ENCODE measurements at places on chromosomes 2 and 18.

GRCh38 chr2:161695225-161695624 lies 71.0 kb downstream of the SLC4A10 start:
- DNase-seq: no peak

DNA sequence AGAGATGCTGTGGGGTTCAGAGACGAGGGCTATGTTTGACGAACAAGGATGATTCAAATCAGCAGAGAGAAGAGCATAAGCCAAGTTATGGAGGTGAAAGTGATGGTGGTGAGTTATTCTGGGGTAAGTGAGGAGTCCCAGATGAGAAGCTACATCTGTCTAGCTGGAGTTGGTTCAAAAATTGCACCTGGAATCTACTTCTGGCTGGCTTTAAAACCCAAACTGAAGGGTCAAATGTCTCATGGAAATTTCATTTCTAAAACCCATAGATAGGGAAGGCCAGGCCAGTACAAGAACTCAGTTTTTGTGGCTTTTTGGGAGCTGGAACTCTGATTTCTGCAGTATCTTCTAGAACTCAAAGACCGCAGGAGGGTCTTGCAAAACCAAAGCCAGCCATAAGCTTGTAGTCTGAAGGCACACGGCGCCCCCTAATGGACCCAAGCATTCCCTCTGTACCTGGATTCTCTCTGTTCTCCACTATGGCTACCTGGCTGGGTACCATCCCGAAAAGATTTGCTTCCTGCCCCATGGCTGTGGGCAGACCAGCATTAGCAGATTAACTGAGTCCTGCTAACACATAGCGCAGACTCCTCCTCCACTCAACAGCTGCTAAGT lies 229.1 kb upstream of the SLC14A2 start:
- DNase-seq: no peak

- no peak for DNase-seq
These were observed 96.7 kb downstream of the CRIM1 start for GRCh38 chr2:36452260-36452659.

GRCh38 chr2:30230497-30231211 lies 680 bp upstream of the LBH start:
- DNase-seq: peak; percentile 78

DNA sequence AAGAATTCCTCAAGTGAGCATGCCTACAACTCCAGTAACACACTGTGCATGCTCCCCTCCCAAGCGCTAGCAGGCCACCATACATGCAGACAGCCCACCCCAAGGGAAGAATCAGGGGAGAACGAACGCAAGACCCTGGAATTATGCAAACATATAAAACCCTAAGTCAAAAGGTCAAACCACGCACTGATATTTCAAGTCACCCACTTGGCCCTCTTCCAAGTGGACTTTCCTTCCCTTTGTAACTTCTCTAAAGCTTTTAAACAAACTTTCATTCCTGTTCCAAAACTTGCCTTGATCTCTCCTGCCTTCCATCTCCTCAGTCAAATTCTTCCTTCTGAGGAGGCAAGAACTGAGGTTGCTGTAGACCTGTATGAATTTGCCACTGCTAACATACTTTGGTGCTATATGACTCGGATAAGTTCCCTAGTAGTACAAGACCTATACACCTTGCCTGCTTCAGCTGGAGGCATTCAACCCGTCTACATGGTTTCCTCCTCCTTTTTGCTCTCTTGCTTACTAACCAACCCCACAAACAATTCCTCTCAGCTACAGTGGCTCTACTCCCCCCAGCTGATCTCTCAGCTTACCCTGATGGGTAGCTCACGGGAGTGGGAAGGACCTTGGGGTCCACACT lies 11.1 kb upstream of the RPIA start:
- no peak for DNase-seq

- DNase-seq: peak; percentile 27
These were observed 365.2 kb downstream of the CLIP4 start for GRCh38 chr2:29480426-29480825.

- DNase-seq: no peak
These were observed 31.9 kb downstream of the MYO7B start for GRCh38 chr2:127567351-127567854.

DNA sequence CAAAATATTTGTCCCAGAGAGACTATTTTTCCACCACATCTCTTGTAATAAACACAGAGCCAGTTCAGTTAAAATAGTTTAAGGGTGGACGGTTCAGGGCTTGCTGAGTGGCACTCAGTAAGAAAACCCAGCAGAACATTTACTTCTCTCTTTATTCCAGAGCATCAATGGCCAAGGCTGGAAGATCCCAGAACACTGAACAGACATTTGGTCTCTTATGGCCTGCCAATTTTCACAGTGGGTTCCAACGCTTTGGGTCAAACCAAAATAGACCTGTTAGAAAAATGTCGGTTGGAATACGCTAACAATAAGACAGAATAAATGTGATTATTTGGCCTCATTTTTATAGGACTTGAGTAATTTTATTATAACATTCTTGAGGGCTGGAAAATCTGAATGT lies 580.3 kb upstream of the TMEFF2 start:
- DNase-seq: no peak

- no peak for DNase-seq
These were observed 4.7 kb upstream of the SATB2 start for GRCh38 chr2:199462347-199462955.

GRCh38 chr2:1829796-1830195 lies 85.5 kb upstream of the PXDN start:
- no peak for DNase-seq

DNA sequence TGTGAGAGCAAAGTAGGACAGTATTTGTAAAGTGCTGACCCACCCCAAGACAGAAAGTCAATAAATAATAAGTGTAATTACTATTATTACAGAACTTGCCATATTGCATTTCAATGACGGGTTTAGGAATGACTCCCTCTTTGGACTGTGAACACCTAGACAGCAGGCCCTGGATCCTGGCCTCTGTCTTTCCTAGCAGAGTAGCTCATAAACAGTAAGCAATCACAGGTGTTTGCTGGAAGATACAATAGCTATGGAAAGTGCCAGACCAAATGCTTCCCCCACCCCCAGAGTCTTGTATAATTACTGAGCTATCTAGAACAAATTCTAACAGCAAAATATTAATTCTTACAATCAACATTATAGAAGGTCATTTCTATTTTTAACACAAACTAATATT lies 20.1 kb upstream of the MYO1B start:
- no peak for DNase-seq

DNA sequence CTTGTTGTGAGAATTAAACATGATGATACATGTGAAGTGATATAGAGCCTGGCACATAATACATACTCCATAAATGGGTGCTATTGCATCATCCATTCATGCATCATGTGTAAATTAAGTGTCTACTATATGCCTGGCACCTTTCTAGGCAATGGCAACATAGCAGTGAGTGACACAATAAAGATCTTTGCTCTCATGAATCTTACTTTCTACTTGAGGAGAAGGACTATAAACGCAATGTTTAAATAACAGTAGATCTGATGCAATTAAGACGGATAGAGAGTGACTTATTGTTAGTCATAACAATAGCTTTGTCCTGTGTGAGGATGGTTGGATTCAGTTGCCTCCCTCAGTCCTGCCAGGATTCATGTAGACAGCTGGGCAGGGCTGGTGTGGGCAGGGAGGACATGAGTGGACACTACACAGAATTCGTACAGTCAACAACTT lies 88.4 kb upstream of the NPAS2 start:
- DNase-seq: no peak
